ENCODE measurements at places on chromosomes 16 and 17. TPM values are rescaled to one million over a fixed set of nuclear protein-coding genes. Genes with fewer than 3 reads are reported as not detected.

GRCh38 chr17:67456103-67456502 is 79.0 kb downstream of the PITPNC1 start:
- H3K27me3 ChIP-seq: no peaks in the 10 kb centered on the region
- no peak for DNase-seq
- no peak overlapping the region for H3K27ac ChIP-seq
- H3K4me3 ChIP-seq: no peak overlapping the region
- H3K4me1 ChIP-seq: no peaks in the 10 kb centered on the region

The MT1F gene
- total RNA-seq: not detected

DNA sequence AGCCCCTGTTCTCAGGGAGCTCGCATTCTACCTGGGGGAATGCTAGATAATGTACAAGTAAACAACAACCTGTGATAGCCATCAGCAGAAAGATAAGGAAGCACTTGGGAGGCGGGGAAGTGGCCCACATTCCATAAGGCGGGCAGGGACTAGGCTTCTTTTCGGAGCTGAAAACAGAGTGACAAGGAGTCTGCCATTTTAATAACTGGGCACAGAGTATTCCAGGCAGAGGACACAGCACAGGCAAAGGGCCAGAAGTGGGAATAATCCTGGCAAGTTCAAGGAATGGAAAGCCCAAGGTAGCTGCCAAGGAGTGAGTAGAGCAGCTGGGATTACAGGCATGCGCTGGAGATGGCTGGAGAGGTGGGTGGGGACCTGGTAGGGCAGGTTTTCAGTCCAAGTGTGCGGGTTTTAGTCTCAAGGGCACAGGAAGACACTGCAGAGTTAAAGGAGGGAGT is 24.3 kb downstream of the USP43 start:
- H3K27ac ChIP-seq: no peak overlapping the region
- H3K4me1 ChIP-seq: no peaks in the 10 kb centered on the region

GRCh38 chr17:79311373-79311772 is 236.7 kb downstream of the ENGASE start:
- H3K36me3 ChIP-seq: no peaks in the 10 kb centered on the region
- peaks cover 33% of the 10 kb centered on the region for H3K27me3 ChIP-seq
- no peak overlapping the region for H3K4me3 ChIP-seq
- no peak overlapping the region for H3K27ac ChIP-seq
- peaks cover 13% of the 10 kb centered on the region for H3K4me1 ChIP-seq

DNA sequence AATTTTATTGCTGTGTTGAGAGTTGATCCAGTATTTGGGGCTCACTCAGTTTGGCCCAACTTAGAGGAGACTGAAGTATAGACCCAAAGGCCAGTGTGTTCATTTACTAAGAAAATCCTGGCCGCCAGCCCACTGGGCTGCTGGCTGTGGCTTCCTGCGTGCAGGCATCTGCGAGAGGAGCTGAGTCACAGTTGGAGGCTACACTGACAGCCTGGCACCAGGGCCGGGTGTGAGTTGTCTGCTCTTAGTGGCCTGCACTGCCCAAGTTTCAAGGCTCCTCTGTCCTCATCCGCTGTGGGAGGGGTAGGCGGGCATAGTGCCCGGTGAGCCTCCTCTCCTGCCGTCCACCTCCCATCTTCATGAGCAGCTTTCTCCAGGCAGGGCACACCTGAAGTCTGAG is 54.2 kb downstream of the PLD6 start:
- peak; percentile 92 for DNase-seq
- H3K27me3 ChIP-seq: no peaks in the 10 kb centered on the region
- peaks cover 66% of the 10 kb centered on the region for H3K4me1 ChIP-seq
- H3K36me3 ChIP-seq: peaks cover 47% of the 10 kb centered on the region
- no peak overlapping the region for H3K4me3 ChIP-seq

GRCh38 chr16:30780549-30780948 is 6.5 kb downstream of the ZNF629 start:
- no peaks in the 10 kb centered on the region for H3K27me3 ChIP-seq
- H3K36me3 ChIP-seq: peaks cover 26% of the 10 kb centered on the region
- DNase-seq: no peak
- H3K4me1 ChIP-seq: peaks cover 29% of the 10 kb centered on the region

DNA sequence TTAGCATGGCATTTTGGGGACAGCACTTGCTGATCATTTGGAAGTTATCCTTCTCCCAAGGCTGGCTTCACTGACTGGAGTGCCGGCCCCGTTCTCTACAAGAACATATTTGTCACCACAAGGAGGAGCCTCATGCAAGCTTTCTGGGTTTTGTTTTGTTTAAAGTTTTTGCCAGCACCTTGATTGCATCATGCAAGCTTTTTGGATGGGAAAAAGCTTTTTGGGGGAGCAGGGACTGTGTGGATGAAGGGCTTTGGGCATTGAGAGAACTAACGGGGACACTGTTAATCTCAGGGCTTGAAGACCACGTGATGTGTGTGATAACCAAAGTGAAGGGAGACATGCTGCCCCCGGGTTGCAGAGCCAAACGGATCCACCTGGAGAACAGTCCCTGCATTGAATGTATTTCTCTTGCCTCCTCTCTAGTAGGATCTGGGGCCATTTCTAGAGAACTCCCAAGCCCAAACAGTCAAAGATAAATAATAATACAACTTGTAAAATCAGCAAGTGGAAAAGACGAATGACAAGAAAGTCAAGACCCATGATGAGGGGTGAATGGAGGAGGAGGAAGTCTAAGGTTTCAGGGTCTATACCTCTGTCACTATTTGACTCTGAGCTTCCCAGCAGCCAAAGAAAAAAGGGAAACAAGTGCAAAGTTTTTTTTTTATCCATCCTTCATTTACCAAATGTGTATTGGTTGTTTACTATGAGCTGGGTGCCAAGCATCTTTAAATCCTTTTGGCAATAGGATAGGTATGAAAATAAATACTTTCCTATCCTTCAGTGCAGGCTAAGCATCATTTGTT is 17.2 kb downstream of the TMEM114 start:
- no peak for DNase-seq
- no peak overlapping the region for H3K4me3 ChIP-seq
- H3K27me3 ChIP-seq: peaks cover 30% of the 10 kb centered on the region
- H3K27ac ChIP-seq: no peak overlapping the region
- H3K4me1 ChIP-seq: no peaks in the 10 kb centered on the region

DNA sequence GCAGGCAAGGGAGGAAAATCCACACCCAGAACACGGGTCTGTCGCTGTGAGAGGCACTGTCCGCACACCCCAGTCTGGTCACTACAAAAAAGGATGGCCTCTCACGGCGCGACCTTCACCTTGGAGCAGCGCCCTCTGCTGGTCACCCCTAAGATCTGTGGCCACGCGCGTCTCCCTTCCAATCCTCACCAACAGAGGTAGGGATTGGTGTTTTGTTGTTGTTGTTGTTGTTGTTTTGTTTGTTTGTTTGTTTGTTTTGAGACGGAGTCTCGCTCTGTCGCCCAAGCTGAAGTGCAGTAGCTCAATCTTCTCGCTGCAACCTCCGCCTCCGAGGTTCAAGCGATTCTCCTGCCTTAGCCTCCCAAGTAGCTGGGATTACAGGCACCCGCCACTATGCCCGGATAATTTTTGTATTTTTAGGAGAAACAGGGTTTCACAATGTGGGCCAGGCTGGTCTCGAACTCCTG is 15.0 kb upstream of the C17orf58 start:
- no peak overlapping the region for H3K27ac ChIP-seq
- H3K36me3 ChIP-seq: no peaks in the 10 kb centered on the region
- no peak overlapping the region for H3K4me3 ChIP-seq

GRCh38 chr17:57892146-57892819 is 42.4 kb upstream of the MRPS23 start:
- H3K27ac ChIP-seq: peak overlapping the region; percentile 94
- peaks cover 90% of the 10 kb centered on the region for H3K4me1 ChIP-seq
- no peak overlapping the region for H3K4me3 ChIP-seq

GRCh38 chr17:65039336-65039988 is 17.1 kb downstream of the GNA13 start:
- H3K36me3 ChIP-seq: no peaks in the 10 kb centered on the region
- H3K4me3 ChIP-seq: no peak overlapping the region
- no peak overlapping the region for H3K27ac ChIP-seq
- DNase-seq: no peak

The FSCN2 gene
- 0.46 TPM for total RNA-seq

The HID1 gene
- total RNA-seq: 4.3 TPM

The GFER gene
- total RNA-seq: 27.0 TPM

The SP6 gene
- total RNA-seq: not detected

DNA sequence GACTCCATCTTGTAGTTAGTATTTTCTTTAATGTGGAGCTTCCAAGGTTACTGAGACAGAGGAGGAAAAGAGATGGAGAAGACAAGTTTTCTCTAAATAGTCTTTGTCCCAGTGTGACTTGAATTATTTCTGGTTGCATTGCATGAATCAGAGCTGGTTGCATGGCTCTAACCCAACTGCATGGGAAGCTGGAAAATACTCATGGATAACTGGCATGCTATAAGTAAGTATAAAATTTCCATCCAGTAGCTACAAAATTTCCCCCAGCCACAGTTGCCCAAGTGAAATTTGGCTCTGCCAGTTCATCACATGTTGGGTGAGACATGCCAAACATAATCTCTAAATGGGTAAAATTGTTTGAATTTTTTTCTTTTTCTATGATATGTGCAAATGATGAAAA is 1161.5 kb downstream of the CDH11 start:
- H3K27ac ChIP-seq: no peak overlapping the region
- H3K4me1 ChIP-seq: no peaks in the 10 kb centered on the region
- H3K4me3 ChIP-seq: no peak overlapping the region
- H3K27me3 ChIP-seq: no peaks in the 10 kb centered on the region
- H3K36me3 ChIP-seq: no peaks in the 10 kb centered on the region

GRCh38 chr17:65097110-65097509 is 40.1 kb upstream of the RGS9 start:
- no peak overlapping the region for H3K27ac ChIP-seq
- H3K4me1 ChIP-seq: peaks cover 11% of the 10 kb centered on the region
- H3K4me3 ChIP-seq: no peak overlapping the region
- no peaks in the 10 kb centered on the region for H3K36me3 ChIP-seq
- no peaks in the 10 kb centered on the region for H3K27me3 ChIP-seq

DNA sequence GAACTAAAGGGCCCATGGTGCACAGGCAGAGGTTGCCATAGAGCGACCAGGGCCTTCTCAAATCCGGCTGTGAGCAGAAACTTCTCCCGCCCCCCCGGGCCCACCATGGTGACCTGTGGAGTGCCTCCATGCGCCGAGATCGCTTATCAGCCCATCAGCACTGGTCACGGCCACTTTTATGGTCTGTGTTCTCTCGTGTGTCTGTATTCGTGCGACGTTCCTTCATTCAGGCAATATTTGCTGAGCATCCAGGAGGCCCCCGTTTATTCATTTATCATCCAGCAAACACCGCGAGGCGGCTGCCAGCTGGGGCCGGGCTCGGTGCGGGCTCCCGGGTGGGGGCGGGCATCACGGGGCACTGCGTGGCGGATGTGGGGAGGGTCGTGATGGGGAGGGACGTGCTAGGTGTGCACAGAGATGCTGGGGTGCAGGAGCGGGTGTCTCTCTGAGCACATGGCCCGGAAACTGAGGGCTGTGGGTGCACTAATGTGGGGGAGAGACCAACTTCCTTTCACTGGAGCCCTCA is 88.0 kb upstream of the CBX4 start:
- no peak for DNase-seq
- peaks cover 7% of the 10 kb centered on the region for H3K4me1 ChIP-seq
- peaks cover 55% of the 10 kb centered on the region for H3K27me3 ChIP-seq
- H3K36me3 ChIP-seq: no peaks in the 10 kb centered on the region
- H3K27ac ChIP-seq: no peak overlapping the region

DNA sequence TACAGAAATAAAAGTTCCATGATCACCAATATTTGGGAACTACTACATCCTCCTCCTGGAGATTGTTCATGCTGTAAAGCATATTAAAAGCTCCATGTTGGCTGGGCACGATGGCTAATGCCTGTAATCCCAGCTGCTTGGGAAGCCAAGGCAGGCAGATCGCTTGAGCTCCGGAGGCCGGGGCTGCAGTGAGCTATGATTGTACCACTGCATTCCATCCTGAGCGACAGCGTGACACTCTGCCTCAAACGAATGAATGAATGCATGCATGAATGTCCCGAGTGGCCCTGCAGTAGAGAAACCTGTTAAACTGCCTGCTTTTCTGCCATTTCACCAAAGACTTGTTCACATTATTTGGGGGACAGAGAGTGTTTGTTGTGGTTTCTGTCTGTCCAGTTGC is 15.0 kb downstream of the CNEP1R1 start:
- no peaks in the 10 kb centered on the region for H3K36me3 ChIP-seq
- no peaks in the 10 kb centered on the region for H3K4me1 ChIP-seq
- H3K4me3 ChIP-seq: no peak overlapping the region
- DNase-seq: no peak

GRCh38 chr16:13348416-13348815 is 447.0 kb downstream of the SHISA9 start:
- no peaks in the 10 kb centered on the region for H3K4me1 ChIP-seq
- H3K4me3 ChIP-seq: no peak overlapping the region
- DNase-seq: no peak
- H3K27ac ChIP-seq: no peak overlapping the region
- no peaks in the 10 kb centered on the region for H3K36me3 ChIP-seq
